ENCODE measurements at places on chromosomes 5 and 9.

DNA sequence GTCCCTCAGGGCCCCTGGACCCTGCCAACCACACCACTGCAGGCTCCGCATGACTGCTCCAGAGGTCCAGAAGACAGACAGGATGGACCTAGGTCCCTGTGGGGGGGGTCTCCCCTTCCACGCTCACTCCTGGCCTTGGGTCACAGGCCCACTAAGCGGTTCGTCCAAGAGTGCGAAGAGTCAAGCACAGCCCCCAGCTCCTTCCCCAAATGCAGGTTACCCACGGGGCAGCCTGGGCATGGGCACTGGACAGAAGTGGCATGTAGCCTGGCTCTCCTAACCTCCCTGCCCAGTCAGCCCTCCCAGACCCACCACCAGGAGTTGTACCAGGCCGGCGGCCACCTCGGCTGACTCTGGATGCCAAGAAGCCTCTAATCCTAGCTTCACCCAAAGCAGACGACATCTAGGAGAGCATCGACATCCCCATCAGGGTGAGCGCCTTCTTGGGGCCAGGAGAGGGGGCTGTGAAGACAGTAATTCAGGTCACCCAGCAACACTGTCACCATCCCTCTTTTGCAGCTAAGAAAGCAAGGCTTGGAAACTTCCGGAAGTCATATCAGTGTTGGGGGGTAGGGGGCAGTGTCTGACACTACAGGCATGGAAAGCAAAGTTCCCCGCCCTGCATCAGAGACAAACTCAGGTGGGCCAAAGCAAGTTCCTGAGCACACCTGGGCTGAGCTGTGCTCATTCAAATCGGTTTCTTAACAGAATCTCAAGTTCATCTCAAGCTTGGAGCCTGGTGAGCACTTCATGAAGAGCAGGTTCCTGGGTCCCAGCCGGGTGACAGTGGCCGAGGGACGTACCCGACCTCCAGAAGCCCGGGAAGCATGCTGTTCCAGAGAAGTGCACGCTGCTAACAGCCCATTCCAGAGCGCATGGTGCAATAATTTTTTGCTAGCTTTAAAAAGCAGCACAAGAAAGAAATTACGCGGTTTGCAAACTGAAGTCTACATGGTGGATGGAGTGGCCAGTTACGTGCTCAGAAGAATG lies 68.7 kb downstream of the SEMA4D start:
- no peak for DNase-seq

DNA sequence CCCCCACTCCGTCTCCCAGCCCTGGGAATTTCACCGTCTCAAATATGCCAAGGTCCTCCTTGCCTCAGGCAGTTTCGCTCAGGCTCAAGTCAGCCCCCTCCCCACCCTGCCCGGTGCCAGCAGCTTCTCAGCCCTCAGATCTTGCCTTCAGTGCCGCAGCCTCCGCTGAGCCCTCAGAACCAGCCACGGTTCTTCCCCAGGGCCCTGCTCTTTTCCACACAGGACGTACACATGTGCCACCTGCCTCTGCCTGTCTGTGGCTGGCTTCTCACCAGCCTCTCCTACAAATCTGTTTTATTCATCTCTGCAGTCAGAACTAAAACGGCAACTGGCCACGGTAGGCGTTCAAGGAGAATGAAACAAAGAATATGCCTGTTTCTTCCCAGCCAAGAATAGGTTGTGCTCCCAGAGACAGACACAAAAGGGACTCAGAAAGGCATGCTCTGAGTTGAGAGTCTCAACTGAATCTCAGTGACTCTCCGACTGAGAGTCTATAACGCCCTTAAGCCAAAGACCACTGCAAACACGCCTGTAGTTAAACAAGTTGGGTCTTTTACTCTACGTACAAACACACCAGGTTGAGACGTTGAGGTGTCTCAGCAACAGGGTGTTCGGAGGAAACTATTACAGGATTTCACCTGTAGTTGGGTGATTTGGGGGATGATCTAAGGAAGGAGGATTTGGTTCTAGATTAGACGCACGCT lies 10.6 kb upstream of the GRIN1 start:
- DNase-seq = no peak

DNA sequence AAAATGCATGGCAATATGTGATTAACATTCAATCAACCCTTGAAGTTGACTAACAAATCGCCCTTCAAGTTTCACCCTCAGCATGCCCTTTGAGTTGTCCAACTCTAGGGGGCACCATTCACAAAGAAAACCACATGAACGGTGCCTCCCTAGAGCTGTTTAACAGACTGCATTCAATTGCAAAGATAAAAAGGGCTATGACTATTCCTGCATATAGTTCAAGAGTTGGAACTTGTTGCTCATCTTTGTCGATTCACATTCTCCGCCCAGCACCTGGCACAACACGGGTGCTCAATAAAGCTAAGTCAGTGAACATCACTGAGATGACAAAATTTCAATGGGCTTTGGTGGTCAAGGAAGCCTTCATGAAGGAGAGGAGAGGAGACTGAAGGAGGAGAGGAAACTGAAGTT lies 69.6 kb upstream of the SLC30A5 start:
- peak; percentile 41 for DNase-seq

DNA sequence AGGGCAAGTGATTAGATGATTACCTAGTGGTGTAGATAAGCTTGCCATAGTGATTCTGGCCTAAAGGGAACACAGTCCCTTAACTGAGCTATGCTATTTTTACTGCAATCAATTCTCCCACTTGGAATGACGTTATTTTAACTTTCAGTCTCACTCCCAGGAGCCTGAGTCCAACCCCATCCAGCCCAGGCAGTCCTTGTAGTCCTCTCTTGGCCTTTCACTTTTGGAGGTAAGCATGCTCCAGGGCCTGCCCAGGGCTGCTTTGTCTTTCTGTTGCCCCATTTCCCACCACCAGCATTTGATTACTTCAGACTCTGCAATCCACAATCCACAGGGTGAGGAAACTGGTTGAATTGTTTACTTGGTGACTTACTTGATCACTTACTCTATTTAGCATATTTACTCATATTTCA lies 233.0 kb downstream of the CD180 start:
- DNase-seq = peak; percentile 25

DNA sequence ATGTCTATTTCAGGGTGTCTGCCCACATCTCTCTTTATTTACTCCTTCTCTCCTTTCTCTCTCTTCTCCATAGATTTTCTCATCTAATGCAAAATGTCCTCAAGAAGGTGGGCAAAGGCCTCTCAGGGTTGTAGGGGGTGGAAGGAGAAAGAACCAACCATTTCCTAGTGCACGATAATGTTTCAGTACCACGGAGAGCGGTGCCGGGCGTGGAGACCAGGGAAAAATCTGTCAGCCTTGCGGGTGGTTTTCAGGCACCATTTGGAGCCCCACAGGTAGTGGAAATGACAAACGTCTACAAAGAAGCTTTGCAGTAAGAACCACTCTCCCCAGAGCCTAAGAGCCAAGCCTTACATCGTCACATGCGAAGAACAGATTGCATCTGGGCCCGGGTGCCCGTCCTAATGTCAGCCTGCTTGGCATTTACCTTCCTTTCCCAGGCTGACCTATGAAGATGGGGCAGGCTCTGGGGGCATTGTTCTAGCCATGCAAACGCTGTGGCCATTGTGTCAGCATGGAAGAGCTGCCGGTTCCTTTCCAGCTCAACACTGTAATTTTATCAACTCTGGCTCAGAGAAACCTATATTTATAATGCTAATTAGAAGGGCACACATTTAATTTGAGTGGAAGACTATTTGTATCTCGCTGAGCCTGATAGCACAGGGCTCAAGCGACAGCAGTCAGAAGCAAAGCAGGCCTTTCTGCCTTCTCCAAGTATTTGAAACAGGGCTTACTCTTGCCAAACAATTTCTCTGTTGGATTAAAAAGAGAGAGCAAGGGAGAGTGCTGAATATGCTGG lies 430.1 kb upstream of the WWC1 start:
- DNase-seq = peak; percentile 44

GRCh38 chr9:108316066-108316465 lies 539.7 kb downstream of the ACTL7B start:
- no peak for DNase-seq

- no peak for DNase-seq
Measured at GRCh38 chr5:88657136-88657535, 225.8 kb downstream of the MEF2C start.

DNA sequence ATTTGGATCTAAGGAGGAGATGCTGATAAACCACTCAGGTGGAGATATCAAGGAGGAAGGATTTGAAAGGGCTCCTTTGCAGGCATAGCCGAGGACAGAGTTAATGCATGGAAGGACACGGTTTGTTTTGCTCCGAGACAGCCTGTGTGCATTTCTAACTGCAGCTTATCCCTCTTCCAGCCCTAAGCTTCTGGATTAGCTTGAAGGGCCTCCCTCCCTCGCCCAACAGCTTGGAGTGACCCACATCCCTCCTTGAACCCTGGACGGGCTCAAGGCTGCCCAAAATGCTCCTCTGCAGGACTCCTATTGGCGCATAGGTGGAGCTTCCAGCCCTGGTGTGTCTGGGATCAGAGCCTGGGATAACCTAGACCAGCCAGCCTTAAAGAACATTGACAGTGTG lies 66.7 kb downstream of the PPARGC1B start:
- DNase-seq = no peak

DNA sequence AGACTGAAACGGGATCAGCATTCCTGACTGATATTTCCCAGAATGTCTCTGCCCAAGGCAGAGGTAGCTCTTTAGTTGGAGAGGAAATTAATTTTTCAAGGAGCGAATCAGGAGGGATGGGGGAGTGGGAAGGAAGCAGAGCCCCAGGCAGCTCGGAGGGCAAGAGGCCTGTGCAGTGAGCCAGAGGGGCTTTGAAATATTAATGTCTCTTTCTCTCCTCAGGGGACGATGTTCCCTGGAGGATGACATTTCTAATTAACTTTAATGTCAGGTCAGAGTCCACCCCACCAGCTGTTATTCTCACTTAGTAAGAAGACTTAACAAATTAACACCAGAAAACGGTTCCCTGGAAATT lies 45.6 kb downstream of the SLC6A7 start:
- DNase-seq = no peak

GRCh38 chr5:66680221-66680620 lies 84.0 kb downstream of the MAST4 start:
- no peak for DNase-seq

GRCh38 chr5:37727238-37727637 lies 112.6 kb downstream of the GDNF start:
- DNase-seq = no peak

DNA sequence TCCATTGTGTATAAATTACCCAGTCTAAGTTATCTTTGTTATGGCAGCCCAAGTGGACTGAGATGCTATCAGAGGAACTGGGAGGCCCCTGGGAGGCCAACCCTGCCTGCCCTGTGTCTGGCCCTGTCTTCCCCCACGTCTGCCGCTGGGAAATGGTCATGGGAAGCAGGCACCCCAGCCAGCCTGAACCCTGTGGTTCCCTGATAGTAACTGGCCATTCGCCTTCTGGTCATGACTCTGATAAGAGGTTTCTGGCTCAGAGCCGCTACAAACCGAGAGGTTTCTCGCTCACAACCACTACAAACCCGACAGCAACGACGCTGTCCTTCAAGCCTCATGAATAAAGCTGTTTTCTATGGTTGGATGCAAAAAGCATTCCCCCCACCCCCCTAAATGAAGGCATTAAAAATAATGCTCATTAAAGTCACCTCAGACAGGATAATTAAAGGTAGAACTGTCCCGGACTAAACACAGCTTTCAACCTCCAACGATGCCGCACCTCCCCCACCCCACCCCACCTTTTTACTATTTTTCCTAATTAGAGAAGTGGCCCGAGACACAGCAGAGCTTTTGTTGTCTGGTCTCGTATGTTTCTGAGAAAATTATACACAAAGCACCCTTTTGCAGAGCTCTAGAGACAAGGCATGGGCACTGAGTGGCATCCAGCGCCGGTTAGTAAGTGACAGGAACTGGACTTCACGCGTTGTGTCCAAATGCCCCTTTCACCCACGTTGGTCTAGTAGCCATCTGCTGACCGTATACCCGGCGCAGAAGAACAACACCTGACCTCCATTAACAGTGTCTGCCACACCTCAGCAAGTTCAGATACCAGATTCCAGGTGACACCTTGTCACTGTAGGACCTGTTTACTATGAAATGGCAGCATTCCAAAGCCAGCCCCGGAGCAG lies 140.8 kb downstream of the COL23A1 start:
- no peak for DNase-seq

DNA sequence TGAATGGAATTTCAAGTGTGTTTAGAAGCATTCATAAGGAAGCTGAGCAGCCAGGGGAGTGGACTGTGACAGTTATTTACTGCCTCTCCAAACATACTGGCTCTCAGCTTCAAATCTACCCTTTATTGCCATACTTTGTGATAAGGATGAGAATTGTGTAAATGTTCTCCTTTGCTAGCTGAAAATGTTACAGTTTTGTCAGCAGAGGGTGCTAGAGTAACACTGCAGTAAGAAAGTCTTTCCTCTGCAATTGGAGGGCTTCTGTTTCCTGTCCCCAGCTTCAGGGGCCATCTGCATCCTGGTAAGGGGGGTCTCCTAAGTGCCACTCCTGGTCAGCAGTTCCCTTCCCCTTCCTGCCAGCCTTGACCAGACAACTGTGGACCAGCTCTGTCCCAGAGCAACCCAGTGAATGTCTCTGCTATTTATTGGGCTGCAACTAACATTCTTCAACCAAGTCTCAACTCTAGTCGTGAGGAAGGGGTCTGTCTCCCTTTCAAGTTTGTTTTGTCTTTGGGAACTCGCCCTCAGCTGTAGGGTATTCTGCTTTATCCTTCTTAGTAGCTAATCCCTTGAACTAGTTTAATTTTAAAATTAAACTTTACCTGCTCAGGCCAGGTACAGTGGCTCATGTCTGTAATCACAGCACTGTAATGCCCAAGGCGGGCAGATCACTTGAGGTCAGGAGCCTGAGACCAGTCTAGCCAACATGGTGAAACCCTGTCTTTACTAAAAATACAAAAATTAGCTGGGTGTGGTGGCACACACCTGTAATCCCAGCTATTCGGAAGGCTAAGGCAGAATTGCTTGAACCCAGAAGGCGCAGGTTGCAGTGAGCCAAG lies 45.3 kb downstream of the RAPGEF6 start:
- DNase-seq = peak; percentile 65

- peak; percentile 90 for DNase-seq
Measured at GRCh38 chr5:151081431-151082281, 822 bp upstream of the TNIP1 start.

DNA sequence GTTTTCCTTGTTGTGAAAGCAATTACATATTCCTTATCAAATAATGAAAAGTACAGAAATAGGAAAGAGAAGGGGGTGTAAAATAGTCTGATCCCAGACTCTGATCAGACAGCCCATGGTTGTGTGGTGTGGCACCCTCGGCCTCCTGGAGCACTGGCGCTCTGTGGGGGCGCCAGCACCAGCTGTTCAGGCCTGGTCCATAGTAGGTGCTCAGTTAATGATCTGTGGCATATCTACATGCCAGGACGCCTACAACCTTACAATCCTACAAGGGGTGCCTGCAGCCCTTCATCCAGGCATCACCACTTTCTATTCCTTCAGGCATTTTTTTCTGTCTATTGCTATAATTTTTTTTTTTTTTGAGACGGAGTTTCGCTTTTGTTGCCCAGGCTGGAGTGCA lies 16.6 kb downstream of the MIGA2 start:
- DNase-seq = no peak

All from fibroblast of skin of scalp (primary cell).